ENCODE measurements at places on chromosomes 6 and 20.

GRCh38 chr6:20312606-20313005 is 89.1 kb upstream of the E2F3 start:
- DNase-seq = no peak

DNA sequence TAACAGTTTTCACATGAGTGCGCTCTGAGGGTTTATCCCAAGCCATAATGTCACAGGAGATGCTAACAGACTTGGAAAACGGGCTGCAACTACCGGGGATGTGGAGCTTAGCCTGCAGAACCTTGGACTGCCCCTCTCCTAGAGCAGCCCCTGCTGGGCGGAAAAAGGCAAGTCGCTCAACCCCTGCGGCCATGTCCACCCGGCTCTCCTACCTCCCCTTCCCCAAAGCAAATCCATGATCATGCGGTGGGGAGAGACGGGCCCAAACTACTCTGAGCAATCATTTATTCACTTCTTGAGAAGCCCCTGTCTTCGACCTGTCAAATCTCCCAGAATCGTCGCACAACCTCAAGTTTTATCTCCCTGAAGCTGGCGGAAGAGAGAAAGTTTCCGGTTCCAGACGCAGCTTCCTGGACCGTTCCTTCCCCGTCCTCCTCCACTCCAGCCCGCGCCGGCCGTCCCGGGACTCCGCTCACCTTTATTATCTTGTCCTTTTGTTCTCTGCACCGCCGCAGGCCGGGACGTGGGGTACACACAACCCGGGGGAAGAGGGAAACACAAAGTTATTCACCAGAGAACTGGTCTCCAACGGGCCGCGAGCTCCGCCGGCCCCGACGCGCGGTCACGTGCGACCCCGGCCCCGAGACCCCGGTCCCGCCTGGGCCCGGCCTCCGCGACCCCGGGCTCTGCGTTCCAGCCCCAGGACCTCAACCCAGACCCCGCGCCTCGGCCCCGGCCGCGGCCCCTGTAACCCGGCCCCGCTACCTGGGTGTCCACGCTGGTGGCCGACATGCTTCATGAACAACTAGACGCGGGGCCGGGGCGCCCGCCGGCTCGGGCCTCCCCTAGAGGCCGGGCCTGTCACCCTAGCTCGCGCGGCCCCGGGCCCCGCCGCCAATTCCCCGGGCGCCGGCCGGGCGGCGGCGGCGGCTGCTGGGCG is 560 bp downstream of the YTHDF1 start:
- peak; percentile 46 for DNase-seq

GRCh38 chr20:36121981-36122930 is 32.3 kb upstream of the EPB41L1 start:
- DNase-seq = no peak

DNA sequence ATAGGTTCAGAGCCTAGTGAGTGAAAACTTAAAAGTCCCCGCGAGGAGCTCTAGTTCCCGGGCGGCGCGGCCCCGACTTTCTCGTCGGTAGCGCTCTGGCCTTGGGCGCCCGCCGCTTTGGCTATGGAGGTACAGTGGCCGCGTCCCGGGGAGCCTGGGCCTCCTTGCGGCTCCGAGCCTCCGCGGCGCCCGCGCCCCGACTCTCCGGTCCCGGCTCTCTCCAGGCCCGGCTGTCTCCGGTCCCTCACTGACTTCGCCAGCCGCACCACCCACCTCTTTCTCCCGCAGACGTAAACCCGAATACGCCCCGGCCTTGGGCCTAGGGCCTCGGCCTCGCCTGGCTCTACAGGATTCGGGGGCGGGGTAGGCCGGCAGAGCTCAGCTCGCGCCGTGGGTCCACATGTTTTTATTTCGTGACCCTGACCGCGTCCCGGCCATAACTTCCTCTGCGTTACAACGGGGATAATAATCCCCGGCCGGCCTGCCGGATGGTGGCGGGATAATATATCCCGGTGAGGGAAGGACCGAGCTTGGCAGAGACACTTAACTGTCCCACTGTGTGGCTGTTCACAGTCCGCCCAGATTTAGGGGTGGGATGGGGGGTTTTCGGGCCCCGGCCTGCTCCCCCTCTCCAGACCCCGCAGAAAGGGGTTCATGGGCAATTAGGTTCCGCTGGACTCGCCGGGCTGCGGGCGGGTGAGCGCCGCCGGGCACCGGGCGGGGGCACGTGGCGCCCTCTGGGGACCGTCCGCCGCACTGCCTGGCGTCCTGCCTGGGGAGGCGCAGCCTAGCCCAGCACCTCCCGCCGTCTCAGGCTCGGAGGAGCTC is 10.0 kb upstream of the TBX18 start:
- no peak for DNase-seq

- DNase-seq = no peak
These were observed 47.4 kb downstream of the TCP11 start for GRCh38 chr6:35093783-35094182.

DNA sequence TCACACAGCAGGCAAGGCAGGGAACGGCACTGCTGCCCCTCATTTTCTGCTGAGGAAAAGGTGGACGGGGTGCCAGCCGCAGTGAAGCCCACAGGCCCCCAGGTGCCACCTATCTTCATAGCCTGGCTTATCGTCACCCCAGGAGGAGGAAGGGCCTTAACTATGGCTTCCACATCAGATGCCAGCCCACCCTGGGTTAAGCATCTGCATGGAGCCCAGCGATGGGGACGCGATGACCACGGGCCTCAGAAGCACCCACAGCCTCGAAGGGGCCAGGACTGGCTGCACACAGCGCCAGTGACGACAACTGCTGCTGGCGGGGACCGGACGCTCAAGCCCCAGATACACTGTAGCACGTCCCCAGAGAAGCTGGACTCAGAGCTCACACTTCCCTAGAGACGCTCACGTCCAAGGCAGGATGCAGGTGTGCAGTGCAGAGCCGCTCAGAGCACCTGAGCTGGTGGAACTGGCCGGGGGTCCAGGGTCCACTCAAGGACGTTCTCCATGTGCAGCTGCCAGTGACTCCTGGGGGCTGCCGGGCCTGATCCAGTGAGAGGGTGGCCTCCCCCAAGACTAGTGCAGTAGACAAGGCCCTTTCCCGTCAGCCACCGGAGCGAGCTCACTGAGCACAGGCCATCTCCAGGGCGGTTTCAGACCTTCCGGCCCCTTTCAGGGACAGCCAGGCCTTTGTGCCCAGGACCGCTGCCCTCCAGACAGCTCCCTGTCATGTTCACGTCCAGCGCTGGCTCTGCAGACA is 83.0 kb downstream of the YTHDF1 start:
- DNase-seq = no peak

- no peak for DNase-seq
These were observed 9.5 kb downstream of the OVOL2 start for GRCh38 chr20:18048176-18048575.

GRCh38 chr20:36155991-36156390 is 1.5 kb downstream of the EPB41L1 start:
- no peak for DNase-seq

DNA sequence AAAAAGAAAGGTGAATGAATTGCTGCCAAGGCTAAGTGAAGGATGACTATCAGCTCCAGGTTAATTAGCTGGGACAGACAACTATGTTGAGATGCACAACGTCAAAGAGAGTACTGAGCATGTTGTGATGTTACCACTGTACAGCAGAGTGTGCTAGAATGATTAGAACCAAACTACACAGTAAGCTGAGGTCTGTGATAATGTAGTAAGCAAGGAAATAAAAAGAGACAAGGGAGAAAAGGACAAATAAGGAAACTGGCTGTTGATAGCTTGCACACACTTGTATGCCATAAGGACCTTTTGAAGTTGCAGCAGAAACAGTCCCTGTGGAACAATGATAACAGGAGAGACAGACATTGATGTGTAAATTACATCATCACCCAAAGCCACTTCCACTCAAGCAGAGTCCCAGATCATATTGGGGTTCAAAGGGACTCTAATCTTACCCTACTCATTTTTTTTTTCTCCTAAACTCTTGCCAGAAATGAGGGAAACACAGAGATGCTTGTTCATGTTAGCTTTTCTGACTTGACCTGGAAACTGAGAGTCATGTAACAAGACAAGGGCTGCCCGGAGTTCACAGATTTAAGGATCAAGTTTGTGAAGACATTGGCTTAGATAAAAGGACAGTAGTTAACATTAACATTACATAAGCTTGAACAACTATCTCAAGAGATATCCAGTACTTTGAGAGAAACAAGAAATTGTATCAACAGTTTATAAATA is 189.9 kb downstream of the CENPW start:
- DNase-seq = no peak

- no peak for DNase-seq
These were observed 170.9 kb downstream of the DTNBP1 start for GRCh38 chr6:15491986-15492269.

- peak; percentile 96 for DNase-seq
These were observed 48.4 kb downstream of the CEP43 start for GRCh38 chr6:167047554-167047953.

- no peak for DNase-seq
These were observed 49.7 kb downstream of the GOPC start for GRCh38 chr6:117552618-117553017.
